Memory B cell (primary cell): ENCODE measurements at places on chromosomes 2 and 18.

DNA sequence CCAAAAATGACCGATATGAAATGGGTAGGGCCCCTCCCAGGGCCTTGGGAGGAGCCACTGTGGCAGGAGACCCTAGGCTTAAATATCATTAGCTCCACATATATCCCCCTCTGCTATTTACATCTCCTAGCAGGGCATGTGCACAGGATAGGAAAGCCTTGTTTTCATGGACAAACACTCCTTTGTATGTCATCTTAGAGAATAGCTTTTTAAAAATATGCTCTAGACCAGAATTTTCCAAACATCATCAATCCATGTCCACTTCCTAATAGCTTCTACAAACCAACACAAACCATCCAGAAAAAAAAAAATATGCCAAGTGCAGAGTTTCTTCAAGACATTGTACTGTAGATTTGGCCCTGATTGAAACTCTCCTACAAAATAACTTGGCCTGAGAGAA lies 10.8 kb downstream of the DAPL1 start:
- no peak overlapping the region for H3K27ac ChIP-seq
- H3K4me3 ChIP-seq: no peak overlapping the region
- no peaks in the 10 kb centered on the region for H3K36me3 ChIP-seq
- no peaks in the 10 kb centered on the region for H3K4me1 ChIP-seq
- peaks cover 2% of the 10 kb centered on the region for H3K27me3 ChIP-seq

- no peak overlapping the region for H3K4me3 ChIP-seq
- no peaks in the 10 kb centered on the region for H3K27me3 ChIP-seq
- no peak for DNase-seq
Measured at GRCh38 chr2:197184959-197185586, 125.5 kb downstream of the ANKRD44 start.

DNA sequence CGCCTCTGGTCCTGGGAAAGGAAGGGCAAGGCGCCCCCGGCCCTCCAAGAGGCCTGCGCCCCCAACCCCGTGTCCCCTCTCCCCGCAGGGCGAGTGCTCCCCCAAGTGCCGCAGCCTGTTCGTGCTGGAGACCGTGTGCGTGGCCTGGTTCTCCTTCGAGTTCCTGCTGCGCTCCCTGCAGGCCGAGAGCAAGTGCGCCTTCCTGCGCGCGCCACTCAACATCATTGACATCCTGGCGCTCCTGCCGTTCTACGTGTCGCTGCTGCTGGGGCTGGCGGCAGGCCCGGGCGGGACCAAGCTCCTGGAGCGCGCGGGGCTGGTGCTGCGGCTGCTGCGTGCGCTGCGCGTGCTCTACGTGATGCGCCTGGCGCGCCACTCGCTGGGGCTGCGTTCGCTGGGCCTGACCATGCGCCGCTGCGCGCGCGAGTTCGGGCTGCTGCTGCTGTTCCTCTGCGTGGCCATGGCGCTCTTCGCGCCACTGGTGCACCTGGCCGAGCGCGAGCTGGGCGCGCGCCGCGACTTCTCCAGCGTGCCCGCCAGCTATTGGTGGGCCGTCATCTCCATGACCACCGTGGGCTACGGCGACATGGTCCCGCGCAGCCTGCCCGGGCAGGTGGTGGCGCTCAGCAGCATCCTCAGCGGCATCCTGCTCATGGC lies 52.4 kb downstream of the SLC66A2 start:
- DNase-seq: no peak
- no peaks in the 10 kb centered on the region for H3K27me3 ChIP-seq
- H3K27ac ChIP-seq: no peak overlapping the region
- no peaks in the 10 kb centered on the region for H3K4me1 ChIP-seq

DNA sequence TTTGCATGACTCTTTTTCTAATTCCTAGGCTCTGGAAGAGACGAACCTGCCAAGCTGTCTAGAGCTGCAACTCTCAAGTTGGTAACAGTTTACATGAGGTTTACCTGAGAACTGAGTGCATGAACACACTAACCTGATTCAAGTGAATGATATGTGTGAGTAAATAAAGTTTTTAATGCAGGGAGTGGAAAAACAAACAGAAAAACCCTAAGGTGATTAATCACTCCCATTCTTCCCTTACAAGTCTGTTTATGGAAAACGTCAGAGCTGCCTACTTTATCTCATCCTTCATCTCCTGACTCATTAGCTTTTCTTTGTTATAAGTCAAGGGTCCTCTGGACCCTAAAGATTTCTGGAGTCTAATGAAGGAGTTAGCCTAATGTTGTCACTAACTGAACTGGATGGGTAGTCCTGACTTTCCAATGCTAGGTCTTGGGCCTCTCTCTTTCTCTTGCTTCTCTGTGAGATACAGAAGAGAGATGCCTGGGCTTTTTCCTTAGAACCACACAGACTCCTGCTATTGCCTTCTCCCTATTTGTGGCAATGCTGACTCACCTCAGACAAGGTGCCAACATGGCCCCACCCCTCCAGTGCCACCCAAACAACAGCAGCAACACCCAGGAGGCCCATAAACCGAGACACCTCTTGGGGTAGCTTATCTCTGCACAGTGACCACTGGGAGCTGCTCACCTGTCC lies 952.4 kb downstream of the EPHA4 start:
- no peak for DNase-seq
- H3K27ac ChIP-seq: no peak overlapping the region
- H3K4me1 ChIP-seq: no peaks in the 10 kb centered on the region
- no peak overlapping the region for H3K4me3 ChIP-seq
- H3K36me3 ChIP-seq: no peaks in the 10 kb centered on the region
- peaks cover 3% of the 10 kb centered on the region for H3K27me3 ChIP-seq

DNA sequence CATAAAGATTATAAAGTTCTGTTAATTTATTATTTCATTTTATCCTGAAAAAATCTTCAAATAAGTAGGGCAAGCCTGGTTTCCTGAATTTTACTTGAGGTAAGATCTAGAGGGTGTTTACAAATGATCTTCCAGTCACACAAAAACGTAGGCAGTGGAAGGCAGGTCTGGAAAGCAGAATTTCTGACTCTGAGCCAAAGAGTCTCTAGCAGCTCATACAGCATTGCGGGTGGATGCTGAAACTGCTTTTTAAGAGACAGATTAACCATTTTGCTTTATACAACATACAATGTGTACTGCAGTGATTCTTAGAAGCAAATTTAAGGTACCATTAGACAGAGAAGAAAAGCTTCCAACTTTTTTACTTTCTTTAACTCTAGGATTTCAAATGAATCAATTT lies 117.0 kb downstream of the FTCDNL1 start:
- H3K36me3 ChIP-seq: no peaks in the 10 kb centered on the region
- peaks cover 14% of the 10 kb centered on the region for H3K27me3 ChIP-seq
- H3K4me1 ChIP-seq: no peaks in the 10 kb centered on the region

DNA sequence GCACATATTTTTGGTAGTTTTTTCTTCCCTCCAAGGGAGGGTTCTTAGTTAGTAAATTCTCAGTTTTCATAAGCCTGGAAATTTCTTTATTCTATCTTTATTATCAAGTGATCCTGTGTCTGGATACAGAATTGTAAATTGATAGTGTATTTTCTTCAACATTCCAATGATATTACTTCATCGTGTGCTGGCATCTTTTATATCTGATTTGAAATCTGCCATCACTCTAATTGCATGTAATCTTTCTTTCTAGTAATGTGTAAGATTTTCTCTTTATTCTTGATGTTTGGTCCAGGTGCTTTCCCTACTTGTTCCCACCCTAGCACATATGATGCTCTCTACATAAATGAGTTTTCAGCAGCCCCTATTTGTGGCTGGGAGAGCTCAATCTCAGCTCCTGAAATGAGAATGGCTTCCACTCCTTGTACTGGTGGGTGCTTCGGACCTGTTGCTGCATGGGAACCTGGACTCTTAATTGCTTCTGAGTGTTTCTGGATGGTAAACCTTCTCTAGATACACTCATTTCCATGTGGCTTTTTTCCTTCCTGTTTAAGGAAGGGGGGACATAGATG lies 102.7 kb downstream of the SMIM21 start:
- peaks cover 2% of the 10 kb centered on the region for H3K36me3 ChIP-seq
- H3K27me3 ChIP-seq: peaks cover 6% of the 10 kb centered on the region
- H3K4me1 ChIP-seq: no peaks in the 10 kb centered on the region
- no peak overlapping the region for H3K4me3 ChIP-seq

- no peaks in the 10 kb centered on the region for H3K36me3 ChIP-seq
- H3K27ac ChIP-seq: no peak overlapping the region
- no peak for DNase-seq
- no peak overlapping the region for H3K4me3 ChIP-seq
- no peaks in the 10 kb centered on the region for H3K4me1 ChIP-seq
- H3K27me3 ChIP-seq: peaks cover 3% of the 10 kb centered on the region
Measured at GRCh38 chr2:199602271-199602895, 144.6 kb upstream of the SATB2 start.

- H3K27ac ChIP-seq: no peak overlapping the region
- DNase-seq: no peak
- no peaks in the 10 kb centered on the region for H3K36me3 ChIP-seq
Measured at GRCh38 chr18:38571651-38572050, 1006.1 kb upstream of the CELF4 start.

DNA sequence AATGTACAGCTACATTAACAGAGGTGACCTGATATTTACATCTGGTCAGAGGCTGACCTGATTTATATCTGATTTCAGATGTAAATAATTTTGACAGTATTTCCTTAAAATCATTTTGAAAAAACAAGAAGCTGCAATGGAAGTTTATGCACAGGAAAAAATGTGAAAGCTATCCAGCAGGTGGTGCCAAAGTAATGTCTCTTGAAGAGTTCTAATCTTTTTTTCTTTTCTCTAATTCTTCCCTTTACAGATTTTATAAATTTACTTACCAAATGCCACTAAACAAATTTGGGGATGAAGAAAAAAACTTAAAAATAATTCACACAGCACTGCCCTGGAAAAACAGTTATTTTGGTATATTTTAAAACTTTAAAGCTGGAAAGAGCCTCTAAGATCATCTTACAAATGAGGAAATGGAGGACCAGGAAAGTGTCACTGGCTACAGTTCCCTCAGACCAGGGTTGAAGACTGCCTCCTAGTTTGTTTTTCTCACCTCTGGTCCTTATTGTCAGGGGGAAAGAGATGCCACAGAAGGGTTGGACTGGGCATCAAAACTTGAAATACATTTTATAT lies 16.4 kb upstream of the FBLN7 start:
- no peak overlapping the region for H3K4me3 ChIP-seq
- H3K4me1 ChIP-seq: peaks cover 2% of the 10 kb centered on the region
- H3K36me3 ChIP-seq: peaks cover 24% of the 10 kb centered on the region
- H3K27me3 ChIP-seq: no peaks in the 10 kb centered on the region

GRCh38 chr2:238039151-238039550 lies 21.6 kb upstream of the SCLY start:
- no peak for DNase-seq
- H3K4me1 ChIP-seq: peaks cover 2% of the 10 kb centered on the region
- H3K27me3 ChIP-seq: no peaks in the 10 kb centered on the region
- no peak overlapping the region for H3K4me3 ChIP-seq
- peaks cover 44% of the 10 kb centered on the region for H3K36me3 ChIP-seq

- peaks cover 9% of the 10 kb centered on the region for H3K27me3 ChIP-seq
- no peak overlapping the region for H3K4me3 ChIP-seq
- H3K4me1 ChIP-seq: no peaks in the 10 kb centered on the region
- no peak for DNase-seq
Measured at GRCh38 chr2:238570926-238571325, 144.2 kb downstream of the ASB1 start.

DNA sequence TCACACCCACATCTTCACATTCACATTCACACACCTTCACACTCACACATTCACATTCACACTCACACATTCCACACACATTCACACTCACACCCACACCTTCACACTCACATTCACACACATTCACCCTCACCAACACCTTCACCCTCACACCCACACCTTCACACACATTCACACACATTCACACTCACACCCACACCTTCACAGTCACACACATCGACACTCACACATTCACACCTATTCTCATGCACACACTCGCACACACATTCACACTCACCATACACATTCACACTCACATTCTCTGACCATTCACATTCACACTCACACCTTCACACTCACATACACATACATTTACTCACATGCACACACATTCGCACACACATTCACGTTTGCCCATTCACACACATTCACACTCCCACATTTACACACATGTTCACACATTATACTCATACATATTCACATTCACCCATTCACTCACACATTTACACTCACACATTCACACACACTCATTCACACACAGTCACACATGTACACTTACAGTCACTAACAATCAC lies 62.7 kb downstream of the BIN1 start:
- no peak overlapping the region for H3K4me3 ChIP-seq
- no peaks in the 10 kb centered on the region for H3K27me3 ChIP-seq
- peaks cover 11% of the 10 kb centered on the region for H3K36me3 ChIP-seq
- H3K4me1 ChIP-seq: peaks cover 5% of the 10 kb centered on the region

DNA sequence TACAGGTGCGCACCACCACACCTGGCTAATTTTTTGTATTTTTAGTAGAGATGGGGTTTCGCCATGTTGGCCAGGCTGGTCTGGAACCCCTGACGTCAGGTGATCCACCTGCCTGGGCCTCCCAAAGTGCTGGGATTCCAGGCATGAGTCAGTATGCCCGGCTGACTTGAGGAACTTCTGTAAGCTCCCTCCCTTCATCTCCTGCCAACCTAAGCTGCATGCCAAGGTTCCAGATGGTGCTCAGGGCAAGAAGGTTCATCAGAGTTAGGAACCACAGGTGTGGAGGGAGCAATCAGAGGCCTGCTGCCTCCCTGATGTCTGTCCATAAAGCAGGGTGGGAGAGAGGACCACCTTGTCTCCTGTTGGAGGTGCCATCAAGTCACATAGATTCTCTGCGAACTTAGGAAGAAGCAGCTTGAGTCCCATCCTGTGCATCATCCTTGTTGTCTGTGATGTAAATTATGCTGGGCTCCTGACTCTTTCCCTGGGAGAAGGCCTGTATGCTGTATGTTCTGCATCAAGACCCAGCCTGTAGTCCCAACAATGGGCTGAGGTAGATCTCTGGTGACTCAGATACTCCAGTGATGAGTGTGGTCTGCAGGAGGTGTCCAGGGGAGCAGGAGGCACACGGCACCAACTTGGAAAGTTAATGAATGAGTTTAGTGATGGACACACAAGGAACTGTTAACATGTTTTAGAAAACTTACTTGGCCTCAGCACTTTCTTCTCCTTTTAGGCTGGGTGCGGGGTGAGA lies 53.1 kb downstream of the TMEM17 start:
- H3K27me3 ChIP-seq: peaks cover 2% of the 10 kb centered on the region
- no peak for DNase-seq
- H3K4me3 ChIP-seq: no peak overlapping the region
- no peaks in the 10 kb centered on the region for H3K36me3 ChIP-seq

DNA sequence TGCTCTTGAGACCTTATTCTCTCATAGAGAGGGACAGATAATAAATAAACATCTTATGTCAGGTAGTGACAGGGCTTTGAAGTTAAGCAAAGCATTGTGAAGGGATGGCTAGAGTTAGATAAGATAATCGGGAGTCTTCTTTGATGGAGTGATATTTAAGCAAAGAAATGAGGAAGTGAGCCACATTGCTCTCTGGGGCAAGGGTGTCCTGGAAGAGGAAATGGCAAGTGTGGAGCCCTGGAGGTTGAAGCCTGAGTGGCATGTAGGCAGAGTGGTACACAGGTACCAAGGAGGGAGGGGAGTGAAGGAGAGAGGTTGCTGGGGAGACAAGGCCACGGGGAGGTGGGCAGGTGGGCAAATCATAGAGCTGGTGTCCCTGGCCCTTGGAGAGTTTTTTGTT lies 110.2 kb downstream of the CTAGE1 start:
- H3K36me3 ChIP-seq: no peaks in the 10 kb centered on the region
- H3K27ac ChIP-seq: no peak overlapping the region
- no peak for DNase-seq
- H3K4me3 ChIP-seq: no peak overlapping the region
- peaks cover 6% of the 10 kb centered on the region for H3K27me3 ChIP-seq

GRCh38 chr18:59143441-59143840 lies 3.8 kb downstream of the SEC11C start:
- no peak for DNase-seq
- H3K4me3 ChIP-seq: peak overlapping the region; percentile 56
- H3K27ac ChIP-seq: peak overlapping the region; percentile 100
- H3K4me1 ChIP-seq: peaks cover 48% of the 10 kb centered on the region
- H3K36me3 ChIP-seq: peaks cover 12% of the 10 kb centered on the region

GRCh38 chr2:25021791-25022362 lies 20.0 kb upstream of the EFR3B start:
- peaks cover 16% of the 10 kb centered on the region for H3K27me3 ChIP-seq
- no peak overlapping the region for H3K27ac ChIP-seq
- peaks cover 6% of the 10 kb centered on the region for H3K4me1 ChIP-seq
- no peaks in the 10 kb centered on the region for H3K36me3 ChIP-seq
